ENCODE measurements at places on chromosomes 3 and 15. TPM values are rescaled to one million over a fixed set of nuclear protein-coding genes. Genes with fewer than 3 reads are reported as not detected.

Gene CISH
- 7.3 TPM for polyA plus RNA-seq

DNA sequence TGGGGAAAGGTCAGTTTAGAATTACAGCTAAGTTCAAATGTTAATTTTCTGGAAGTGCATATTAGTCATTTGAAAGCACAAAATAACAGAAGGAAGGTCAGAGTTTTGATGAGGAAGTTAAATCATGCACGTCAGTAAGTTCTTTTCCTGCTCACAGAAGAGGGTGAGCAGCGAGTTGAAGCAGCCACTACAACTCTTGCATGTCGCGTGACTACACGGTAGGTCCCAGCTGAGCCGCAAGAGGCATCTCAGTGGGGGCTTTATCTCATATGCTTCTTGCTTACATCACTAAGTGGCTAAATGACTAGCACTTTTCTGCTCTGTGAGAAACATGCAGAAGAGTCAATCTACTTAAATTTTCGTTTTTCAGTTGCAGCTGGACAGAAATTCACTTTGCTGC is 21.3 kb upstream of the SEC62 start:
- peaks cover 6% of the 10 kb centered on the region for H3K4me1 ChIP-seq
- no peaks in the 10 kb centered on the region for H3K36me3 ChIP-seq
- no peak overlapping the region for H3K4me3 ChIP-seq
- H3K27me3 ChIP-seq, result peaks cover 3% of the 10 kb centered on the region
- DNase-seq, result no peak

DNA sequence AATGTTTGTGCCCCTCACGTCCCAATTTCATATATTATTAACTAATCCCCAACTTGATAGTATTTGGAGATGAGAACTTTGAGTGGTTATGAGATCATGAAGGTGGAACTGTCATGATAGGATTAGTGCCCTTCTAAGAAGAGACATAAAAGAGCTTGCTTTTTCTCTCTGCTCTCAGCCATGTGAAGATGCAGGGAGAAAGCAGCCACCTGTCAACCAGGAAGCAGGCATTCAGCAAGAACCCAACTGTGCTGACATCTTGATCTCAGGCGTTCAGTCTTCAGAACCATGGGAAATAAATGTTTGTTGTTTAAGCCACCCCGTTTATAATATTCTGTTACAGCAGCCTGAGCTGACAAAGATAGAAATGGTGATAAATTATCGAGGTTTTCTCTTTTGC is 278.7 kb upstream of the KCNMB2 start:
- H3K36me3 ChIP-seq, result no peaks in the 10 kb centered on the region
- no peak for DNase-seq
- H3K4me3 ChIP-seq, result no peak overlapping the region
- no peaks in the 10 kb centered on the region for H3K4me1 ChIP-seq
- no peaks in the 10 kb centered on the region for H3K27me3 ChIP-seq
- no peak overlapping the region for H3K27ac ChIP-seq

- H3K4me1 ChIP-seq, result peaks cover 26% of the 10 kb centered on the region
- no peak for DNase-seq
- peak overlapping the region; percentile 84 for H3K4me3 ChIP-seq
- peaks cover 2% of the 10 kb centered on the region for H3K27me3 ChIP-seq
- no peaks in the 10 kb centered on the region for H3K36me3 ChIP-seq
These were observed 1.1 kb downstream of the CMTM8 start for GRCh38 chr3:32239307-32240158.

DNA sequence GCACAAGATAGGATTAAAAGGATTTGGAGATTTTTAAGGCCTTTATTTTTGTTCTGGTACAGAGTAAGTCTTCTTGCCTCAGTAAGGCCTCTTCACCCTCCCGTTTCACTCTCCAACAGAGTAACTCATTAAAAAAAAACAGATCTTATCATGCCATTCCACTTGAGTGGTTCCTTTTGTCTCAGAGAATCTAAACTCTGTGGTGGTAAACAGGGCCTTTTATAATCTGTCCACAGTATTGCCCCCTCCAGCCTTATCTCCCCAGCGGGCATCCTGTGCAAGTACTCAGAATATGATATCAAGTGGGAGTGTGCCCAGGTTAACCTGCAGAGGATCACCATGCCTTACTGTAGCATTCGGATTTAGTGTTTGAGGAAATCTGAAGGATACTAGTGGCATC is 20.3 kb upstream of the ATOSA start:
- no peak overlapping the region for H3K27ac ChIP-seq
- no peaks in the 10 kb centered on the region for H3K4me1 ChIP-seq
- H3K36me3 ChIP-seq, result no peaks in the 10 kb centered on the region
- DNase-seq, result no peak
- H3K4me3 ChIP-seq, result no peak overlapping the region

Gene TUSC7
- not detected for polyA plus RNA-seq

Gene PLSCR2
- polyA plus RNA-seq, result not detected

GRCh38 chr15:57224664-57225063 is 151.6 kb upstream of the CGNL1 start:
- no peak for DNase-seq
- H3K4me1 ChIP-seq, result peaks cover 6% of the 10 kb centered on the region
- no peak overlapping the region for H3K4me3 ChIP-seq
- no peaks in the 10 kb centered on the region for H3K36me3 ChIP-seq
- H3K27ac ChIP-seq, result no peak overlapping the region

Gene TMEM212
- polyA plus RNA-seq, result not detected

Gene SAMMSON
- polyA plus RNA-seq, result not detected

Gene FGD5
- not detected for polyA plus RNA-seq

Gene MESP2
- polyA plus RNA-seq, result not detected

Gene CTDSPL2
- 32.4 TPM for polyA plus RNA-seq

DNA sequence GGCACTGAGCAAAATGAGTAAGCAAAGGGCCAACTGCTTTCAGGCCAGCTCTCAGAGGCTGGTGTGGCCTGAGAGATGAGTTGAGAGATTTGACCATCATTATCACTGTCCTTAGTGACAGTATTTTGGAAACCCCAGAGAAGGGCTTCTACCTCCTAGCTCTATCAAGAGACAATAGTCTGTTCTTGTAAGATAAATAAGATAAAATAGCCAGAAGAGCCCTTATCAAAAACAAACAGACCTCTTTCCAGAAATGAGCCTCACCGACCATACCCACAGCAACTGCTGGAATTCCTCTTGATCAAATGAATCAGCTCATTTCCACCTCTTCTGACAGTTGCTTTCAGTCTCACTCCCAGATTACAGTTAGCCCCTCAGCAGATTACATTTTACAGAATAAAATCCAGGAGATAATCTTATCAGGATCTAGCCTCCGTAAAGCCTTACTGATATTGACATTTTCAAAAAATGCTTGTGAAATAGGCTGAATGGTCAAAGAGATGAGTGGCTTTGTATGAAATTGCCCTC is 4.5 kb downstream of the HDC start:
- peak overlapping the region; percentile 36 for H3K4me3 ChIP-seq
- no peak for DNase-seq
- H3K27me3 ChIP-seq, result peaks cover 7% of the 10 kb centered on the region
- peaks cover 58% of the 10 kb centered on the region for H3K4me1 ChIP-seq
- H3K27ac ChIP-seq, result peak overlapping the region; percentile 89
- no peaks in the 10 kb centered on the region for H3K36me3 ChIP-seq

DNA sequence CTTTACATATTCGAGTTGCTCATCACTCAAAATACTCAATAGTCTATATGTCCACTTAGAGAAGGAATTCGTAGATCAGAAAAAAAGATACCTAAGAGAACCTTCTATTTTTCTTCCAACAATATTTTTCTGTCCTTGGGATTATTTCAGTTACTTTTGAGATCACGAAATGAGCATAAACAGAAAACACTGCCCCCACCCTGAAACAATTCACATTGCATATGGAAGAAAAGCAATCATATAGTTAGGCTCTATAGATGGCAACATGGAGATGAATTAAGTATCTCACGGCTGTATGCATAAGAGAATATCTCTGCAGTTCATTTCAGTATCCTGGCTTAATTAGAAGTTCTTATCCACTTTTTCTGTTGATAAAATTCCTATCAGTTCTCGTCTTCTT is 391.1 kb downstream of the FGF12 start:
- H3K36me3 ChIP-seq, result no peaks in the 10 kb centered on the region
- no peak overlapping the region for H3K27ac ChIP-seq
- DNase-seq, result no peak
- H3K27me3 ChIP-seq, result peaks cover 1% of the 10 kb centered on the region
- H3K4me3 ChIP-seq, result no peak overlapping the region
- H3K4me1 ChIP-seq, result peaks cover 19% of the 10 kb centered on the region

GRCh38 chr3:155387571-155387970 is 94.1 kb upstream of the STRIT1 start:
- no peaks in the 10 kb centered on the region for H3K36me3 ChIP-seq
- H3K4me3 ChIP-seq, result no peak overlapping the region
- no peaks in the 10 kb centered on the region for H3K27me3 ChIP-seq
- no peak overlapping the region for H3K27ac ChIP-seq

- no peaks in the 10 kb centered on the region for H3K27me3 ChIP-seq
- no peaks in the 10 kb centered on the region for H3K36me3 ChIP-seq
- no peak overlapping the region for H3K27ac ChIP-seq
- H3K4me1 ChIP-seq, result no peaks in the 10 kb centered on the region
- no peak overlapping the region for H3K4me3 ChIP-seq
These were observed 672.0 kb downstream of the SI start for GRCh38 chr3:164406281-164406680.

- peaks cover 11% of the 10 kb centered on the region for H3K27me3 ChIP-seq
- H3K4me3 ChIP-seq, result no peak overlapping the region
- H3K4me1 ChIP-seq, result no peaks in the 10 kb centered on the region
- H3K36me3 ChIP-seq, result no peaks in the 10 kb centered on the region
- DNase-seq, result no peak
These were observed 170.3 kb upstream of the MCTP2 start for GRCh38 chr15:94061041-94061440.

GRCh38 chr15:54790693-54791092 is 406.0 kb downstream of the RSL24D1 start:
- H3K36me3 ChIP-seq, result no peaks in the 10 kb centered on the region
- H3K27me3 ChIP-seq, result no peaks in the 10 kb centered on the region

Gene LRRC58
- polyA plus RNA-seq, result 9.6 TPM

DNA sequence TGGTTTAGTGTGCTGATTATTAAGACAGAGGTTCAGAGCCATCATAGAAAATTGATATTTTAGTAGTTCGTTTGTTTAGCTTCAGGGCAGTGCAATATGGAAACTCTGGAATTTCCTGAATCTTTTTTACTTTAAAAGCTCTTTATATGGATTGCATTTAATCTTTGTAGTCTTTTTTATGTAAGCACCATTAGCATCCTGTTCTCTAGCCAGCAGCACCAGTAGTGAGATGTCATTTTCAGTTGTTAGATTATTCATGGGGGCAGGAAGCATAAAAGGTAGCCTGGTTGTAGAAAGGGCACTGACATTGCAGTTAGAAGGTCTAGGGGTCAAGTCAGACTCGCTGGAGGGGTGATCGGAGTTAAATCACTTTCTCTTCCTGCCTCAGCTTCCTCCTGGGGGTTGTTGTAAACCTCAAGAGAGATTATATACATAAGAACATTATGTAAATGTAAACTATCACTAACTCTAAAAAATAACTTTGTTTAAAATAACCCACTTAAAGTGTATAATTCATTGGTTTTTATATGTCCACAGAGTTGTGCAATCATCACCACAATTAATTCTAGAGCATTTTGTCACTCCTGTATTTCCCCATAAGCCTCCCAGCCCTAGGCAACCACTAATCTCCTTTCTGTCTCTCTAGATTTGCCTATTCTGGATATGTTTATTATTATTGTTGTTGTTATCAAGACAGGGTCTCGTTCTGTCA is 31.4 kb upstream of the ITPKA start:
- peak overlapping the region; percentile 27 for H3K27ac ChIP-seq
- H3K27me3 ChIP-seq, result peaks cover 5% of the 10 kb centered on the region
- H3K4me1 ChIP-seq, result peaks cover 23% of the 10 kb centered on the region
- no peak overlapping the region for H3K4me3 ChIP-seq
- no peak for DNase-seq

Gene GOLGA6L4
- polyA plus RNA-seq, result 0.05 TPM

DNA sequence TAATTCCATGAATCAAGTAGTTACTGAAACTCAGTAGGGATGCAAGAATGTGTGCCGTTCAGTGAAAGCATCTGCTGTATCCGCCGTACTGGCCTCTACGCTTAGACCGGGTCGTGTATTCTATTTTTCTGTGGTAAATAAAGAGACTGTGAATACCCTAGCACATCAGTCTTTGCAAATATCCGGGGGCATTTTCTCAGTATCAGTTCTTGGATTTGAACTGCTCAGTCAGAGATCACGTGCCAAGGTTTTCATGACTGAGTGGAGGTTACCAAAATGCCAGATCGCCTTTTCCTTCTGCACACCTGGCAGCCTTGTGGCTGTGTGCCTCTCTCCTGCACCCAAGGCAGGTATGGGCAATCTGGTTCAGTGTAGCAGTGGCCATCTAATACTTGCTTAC is 377.0 kb downstream of the OCA2 start:
- peaks cover 3% of the 10 kb centered on the region for H3K27me3 ChIP-seq
- no peak overlapping the region for H3K27ac ChIP-seq
- no peak overlapping the region for H3K4me3 ChIP-seq

DNA sequence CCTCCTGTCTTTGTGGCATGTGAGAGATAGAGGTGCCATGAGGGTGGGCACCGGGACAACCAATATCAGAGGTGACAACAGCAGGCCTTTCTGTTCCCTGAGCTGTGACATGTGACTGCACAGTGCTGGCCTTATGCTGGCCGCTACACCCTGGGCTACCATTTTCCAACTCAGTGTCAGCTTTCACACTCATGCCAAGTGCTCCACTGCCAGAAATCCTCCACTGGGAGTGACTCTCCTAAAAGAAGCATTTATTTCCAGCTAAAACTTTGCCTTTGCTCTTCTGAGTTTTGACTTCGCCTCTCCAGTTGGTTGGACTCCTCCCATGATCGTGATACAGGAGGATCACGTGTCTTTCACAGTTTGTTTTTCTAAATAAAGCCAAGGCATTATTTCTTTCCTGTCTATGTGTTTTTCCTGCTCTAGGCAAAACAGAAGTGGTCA is 31.4 kb downstream of the CA12 start:
- H3K27me3 ChIP-seq, result no peaks in the 10 kb centered on the region
- H3K4me1 ChIP-seq, result no peaks in the 10 kb centered on the region
- DNase-seq, result no peak
- H3K4me3 ChIP-seq, result no peak overlapping the region

DNA sequence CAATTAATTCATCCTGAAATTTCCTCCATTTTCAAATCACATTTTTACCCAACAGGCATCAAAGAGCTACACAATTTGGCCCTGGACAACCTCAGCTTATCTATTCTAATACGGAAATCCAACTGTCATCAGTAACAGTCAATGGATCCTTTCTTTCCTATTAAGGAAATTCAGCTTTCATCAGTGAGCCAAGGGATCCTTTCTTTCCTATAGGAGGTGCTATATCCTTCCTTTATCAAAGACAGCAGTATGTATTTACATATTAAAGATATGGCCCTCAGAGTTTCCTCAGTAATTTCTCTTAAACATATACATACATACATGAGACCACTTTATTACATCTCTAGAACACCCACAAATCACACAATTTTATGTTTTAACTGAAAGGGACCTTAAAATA is 10.1 kb downstream of the DHX36 start:
- no peak overlapping the region for H3K4me3 ChIP-seq
- peak overlapping the region; percentile 43 for H3K27ac ChIP-seq
- peaks cover 9% of the 10 kb centered on the region for H3K4me1 ChIP-seq
- H3K36me3 ChIP-seq, result peaks cover 38% of the 10 kb centered on the region

Gene GPR27
- polyA plus RNA-seq, result 1.3 TPM

All from immature natural killer cell (primary cell).